Hair follicle dermal papilla cell (primary cell): ENCODE measurements at places on chromosomes 13 and 19. TPM values are rescaled to one million over a fixed set of nuclear protein-coding genes. Genes with fewer than 3 reads are reported as not detected.

Gene CEACAM19
- total RNA-seq: 0.49 and 1.3 TPM in 2 replicates

Gene C19orf33
- total RNA-seq: not detected in 2 replicates

Gene CD22
- total RNA-seq: not detected in 2 replicates

Gene IL17D
- total RNA-seq: 0.16 and 0.24 TPM in 2 replicates

Gene PSG11
- 0.97 TPM in 1 of 2 replicates, not detected in the other for total RNA-seq

Gene PRR36
- not detected in 2 replicates for total RNA-seq

Gene PLK5
- under 0.01 and 0.12 TPM in 2 replicates for total RNA-seq

Gene ELF1
- 60.4 and 61.8 TPM in 2 replicates for total RNA-seq
